Stimulated activated naive CD8-positive, alpha-beta T cell treated with anti-CD3 and anti-CD28 coated beads, Interleukin-15, amount 100 ng/mL, for 72 hours (primary cell): ENCODE measurements at places on chromosomes 12 and 14.

GRCh38 chr14:93133464-93133863 lies 17.7 kb upstream of the ITPK1 start:
- DNase-seq, result no peak

DNA sequence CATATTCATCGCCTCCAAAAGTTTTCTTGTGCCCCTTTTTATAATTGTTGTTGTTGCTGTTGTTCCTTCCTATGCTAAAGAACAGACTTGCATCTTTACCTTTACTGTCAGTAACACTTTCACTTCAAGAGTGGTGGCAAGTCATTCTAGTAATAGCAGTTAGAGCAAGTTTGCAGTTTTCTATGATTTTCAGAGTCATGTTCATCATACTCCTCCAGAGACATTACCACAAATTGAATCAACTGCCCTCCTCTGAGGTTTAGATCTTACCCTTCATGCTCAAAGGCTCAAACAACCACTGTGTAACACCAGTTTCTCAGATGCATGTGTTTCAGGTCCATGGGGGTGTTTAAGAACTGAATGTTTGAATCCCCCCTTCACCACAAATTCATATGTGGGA lies 763.4 kb downstream of the LRFN5 start:
- DNase-seq, result no peak

DNA sequence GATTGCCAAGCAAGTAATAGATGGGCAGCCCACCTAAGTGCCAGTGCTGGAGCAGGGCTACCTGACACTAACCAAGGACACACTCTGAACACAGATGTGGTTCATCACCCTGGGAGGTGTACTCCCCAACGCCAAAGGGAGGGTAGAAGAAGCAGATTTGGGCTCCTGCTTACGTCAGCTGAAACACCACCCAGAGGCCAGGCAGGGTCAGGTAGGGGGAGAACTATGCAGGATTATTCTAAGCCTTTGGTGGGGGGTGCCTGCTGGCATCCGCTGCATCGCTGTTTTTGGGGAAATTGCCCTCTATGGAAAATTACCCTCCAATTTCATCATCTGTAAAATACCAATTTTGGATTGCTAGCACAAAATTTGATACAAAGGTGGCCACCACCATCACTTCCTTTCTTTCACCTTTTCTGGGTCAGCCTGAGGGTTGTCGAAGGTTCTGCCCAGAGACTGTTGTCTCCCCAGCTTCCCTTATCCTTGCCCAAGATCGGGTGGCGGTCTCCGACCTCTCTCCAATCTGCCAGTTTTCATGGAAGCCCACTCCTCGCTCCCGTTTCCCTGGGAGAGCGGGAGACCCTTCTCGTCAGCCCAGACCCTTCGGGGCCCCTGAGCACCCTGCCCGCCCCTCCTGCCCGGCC lies 535 bp downstream of the BIN2 start:
- peak; percentile 82 for DNase-seq

- DNase-seq, result no peak
Observed at GRCh38 chr12:10466311-10466710, 13.1 kb upstream of the KLRC1 start.

DNA sequence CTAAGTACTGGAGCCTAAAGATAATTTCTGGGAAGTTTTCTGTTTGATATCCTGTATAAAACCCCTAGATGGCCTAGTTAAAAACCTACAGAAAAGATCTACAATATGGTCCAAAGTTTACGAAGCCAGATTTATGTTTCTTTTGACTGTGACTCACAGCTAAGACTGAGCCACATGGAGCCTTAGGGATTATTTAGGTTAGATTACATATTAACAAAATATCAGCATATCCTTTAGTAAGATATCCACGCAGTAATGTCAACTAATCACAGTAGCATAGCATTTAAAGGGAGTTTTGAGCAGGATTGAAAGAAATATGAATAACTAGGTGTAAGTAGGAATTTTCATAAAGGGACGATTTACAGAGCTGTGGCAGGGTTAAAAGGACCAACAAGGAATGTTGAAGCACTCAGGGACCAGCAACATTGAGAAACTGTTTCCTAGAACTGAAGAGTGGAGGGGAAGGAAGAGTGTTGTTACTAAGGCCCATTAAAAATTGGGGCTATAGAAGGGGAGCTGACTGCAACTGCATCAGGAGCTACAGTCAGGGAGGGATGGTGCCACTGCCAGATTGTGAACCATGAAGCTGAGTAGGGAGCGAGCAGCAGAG lies 155.5 kb downstream of the DACT1 start:
- no peak for DNase-seq

GRCh38 chr12:1776170-1776921 lies 44.0 kb upstream of the LRTM2 start:
- DNase-seq, result no peak

DNA sequence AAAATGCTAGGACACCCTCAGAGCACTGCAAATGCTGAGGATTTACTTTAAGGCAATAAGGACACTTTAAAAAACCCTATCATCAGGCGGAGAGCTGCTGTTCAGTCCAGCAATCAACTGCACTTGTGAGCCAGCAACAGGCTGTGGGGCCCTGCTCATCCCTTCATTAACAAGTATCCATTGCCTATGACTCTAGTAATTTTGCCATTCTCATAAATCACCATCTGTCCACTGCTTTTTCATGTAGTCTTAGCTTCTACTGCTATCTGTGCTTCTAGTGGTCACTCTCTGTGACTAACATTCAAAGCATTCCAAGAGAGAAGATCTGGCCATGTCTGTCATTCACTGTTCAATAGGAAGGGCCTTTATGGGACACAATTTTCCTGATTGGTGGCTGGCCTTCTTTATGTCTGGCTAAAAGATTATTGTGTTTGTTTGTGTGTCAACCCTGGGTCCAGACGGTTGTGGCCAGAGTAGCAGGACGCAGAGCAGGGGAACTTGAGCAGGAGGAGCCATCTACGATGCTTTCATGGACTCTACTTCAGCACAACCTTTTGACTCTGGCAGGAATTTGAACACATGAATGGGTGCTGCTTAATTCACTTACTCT lies 3.6 kb upstream of the KRAS start:
- DNase-seq, result no peak

DNA sequence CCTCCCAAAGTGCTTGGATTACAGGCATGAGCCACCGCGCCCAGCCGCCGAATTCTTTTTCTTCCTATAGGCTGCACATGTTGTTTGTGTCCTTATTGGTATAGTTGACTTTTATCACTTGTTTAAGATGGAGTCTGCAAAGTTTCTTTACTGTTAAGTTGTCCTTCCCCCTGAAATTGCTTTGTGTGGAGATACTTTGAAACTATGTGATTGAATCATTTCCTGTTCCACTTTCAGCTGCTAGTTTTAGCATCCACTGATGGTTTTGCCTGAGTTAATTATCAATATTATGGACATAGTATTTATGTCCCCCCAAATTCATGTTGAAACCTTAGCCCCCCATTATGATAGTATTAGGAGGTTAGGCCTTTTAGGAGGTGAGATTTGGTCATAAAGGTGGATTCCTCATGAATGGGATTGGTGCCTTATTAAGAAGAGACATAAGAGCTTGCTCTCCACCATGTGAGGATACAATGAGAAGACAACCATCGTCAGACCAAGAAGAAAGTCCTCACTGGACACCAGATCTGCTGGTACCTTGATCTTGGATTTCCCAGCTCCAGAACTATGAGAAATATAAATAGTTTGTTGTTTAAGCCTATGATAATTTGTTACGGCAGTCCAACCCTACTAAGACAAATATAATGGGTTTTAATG lies 34.9 kb downstream of the PPHLN1 start:
- no peak for DNase-seq

DNA sequence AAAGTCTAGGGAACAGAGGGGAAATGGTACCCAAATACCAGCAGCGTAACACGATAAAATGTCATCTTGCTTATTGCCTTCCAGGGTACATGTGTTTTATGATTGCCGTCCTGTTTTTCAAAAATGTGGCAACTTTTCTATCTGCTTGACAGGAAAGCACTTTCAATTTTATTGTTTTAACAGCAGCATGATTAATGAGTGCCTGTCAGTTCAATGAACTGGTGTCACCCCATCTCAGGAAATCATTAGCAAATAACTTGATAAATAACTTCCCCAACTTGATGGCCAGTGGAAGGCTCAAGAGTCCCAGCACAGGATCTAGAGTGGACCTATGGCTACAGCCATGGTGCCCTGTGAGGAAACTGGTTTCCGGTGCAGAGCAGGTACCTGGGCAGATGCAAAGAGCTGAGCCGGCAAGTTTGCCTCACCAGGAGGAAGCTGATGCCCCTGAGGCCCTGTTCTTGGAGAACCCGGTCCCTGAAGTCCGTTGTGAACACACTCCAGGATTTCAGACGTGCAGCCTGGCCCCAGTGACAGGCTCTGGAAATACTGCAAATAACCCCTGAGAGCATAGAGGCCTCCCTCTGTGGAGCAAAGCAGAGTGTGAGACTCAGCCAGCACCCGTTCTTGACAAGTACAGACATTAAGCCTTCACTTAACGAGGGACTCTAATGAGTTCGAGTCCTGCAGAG lies 173.5 kb upstream of the SFSWAP start:
- DNase-seq, result no peak

DNA sequence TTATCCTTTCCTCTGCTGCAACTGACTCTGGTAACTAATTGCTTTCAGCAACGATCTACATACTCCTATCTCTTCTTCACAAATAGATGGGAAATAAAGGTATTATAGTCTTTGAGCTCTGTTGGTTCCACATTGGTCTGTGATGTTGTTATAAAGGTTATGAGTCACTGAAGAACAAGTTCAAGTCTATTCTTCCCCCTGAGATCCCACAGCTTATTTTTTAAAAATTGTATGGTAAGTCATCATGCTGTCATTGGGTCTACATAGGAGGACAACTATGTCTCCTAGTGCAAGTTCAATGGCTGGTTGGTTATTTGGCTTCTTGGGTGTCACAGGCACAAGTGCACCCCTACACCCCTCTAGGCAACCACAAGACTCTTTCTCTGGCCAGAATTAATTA lies 49.6 kb upstream of the PTCSC3 start:
- no peak for DNase-seq

DNA sequence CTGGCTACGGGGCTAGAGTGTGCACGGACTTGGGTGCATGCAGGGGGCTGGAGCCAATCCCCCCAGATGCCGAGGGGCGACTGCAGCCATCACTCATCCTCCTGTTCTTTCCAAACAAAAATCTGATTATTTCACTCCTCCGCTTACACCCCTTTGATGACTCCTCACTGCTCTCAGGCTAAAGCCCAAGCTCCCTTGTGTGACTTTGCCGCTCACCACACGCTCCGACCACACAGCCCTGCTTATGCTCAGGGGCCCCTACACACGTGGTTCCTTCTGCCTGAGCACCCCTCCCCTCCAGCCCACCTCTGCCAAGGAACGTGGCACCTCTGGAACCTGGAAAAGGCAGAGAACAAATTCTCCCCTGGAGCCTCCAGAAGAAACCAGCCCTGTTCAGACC lies 13.7 kb downstream of the CHFR start:
- DNase-seq, result no peak

DNA sequence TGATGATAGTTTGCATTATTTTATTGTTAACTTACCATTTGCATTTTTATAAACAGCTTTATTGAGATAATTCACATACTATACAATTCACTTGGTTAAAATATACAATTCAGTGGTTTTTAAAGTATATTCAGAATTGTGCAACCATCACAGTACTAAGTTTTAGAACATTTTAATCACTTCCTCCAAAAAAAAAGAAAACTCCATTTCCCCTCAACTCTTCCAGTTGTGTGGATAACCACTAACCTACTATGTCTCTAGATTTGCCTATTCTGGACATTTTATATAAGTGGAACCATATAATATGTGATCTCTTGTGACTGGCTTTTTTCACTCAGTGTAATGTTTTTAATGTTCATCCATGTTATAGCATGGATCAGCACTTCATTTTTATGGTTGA lies 41.3 kb downstream of the WNK1 start:
- DNase-seq, result no peak

DNA sequence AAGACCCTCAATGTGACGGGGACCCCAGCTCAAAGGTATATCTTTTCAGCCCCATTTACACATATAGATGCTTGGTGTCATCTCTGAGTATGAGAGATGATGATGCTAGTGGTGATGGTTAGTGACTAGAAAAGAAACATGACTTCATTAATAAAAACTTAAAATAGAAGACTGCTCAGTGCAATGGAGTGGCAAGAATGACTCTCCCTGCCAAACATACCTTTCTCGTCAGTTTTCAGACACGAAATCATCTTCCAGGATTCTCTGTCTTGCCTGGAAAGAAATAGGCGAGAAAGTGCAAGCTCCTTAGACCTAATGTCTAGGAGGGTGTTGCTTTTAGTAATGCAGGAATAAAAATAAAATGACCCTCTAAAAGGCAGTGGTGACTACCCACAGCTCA lies 71.7 kb downstream of the TPH2 start:
- no peak for DNase-seq

DNA sequence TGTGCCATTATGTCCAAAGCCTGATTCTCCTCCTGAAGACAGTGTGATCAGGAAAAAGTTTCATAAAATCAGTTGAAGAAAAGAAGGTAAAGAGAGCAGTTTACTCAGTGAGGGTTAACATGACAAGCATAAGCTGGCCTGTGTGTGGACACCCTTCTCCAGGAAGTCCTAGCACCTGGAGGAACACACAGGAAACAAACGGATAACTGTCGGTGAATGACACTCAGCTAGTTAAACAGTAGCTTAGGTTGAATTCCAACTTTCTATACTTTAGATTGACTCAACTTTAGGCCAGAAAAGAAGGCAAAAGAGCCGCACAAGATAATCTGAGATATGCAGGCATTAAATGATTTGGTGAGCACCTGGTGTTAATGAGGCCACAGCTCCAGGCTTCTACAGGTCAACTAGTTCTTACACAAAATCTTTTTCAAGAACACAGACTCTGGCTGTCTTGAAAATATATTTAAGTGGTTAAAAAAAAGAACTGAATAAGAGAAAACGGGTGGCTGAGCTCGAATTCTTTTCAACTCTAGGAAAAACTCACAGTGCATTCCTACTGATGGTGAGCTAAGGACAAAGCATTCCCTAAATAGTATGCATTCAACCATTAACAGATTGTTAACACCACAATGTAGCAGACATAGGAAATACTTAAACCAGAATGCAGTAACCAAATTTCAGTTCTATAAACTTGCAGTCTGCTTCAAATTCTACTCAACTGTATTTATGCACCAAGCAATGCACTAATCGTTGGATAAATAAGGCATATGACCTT lies 56.9 kb upstream of the TSPAN8 start:
- DNase-seq, result no peak

DNA sequence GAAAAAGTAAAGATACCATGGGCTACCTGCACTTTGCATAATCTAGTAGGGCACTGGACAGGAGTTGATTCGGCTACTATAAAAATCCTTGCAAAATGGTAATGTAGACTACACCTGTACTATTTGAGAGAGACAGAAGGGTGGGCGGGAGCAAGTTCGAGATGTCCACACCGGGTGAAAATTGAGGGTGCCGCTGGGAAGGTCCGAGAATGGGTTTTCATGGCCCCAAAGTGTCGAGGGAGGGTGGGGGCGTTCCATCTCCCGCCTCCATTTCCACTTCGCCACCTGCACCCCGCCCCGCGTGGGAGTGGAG lies 648 bp downstream of the SNX6 start:
- no peak for DNase-seq
